CD4-positive, alpha-beta T cell treated with Interleukin-1 beta for 1 hour (primary cell): ENCODE measurements at places on chromosomes 13 and 19.

- DNase-seq = peak; percentile 54
Observed at GRCh38 chr19:18418483-18419194, 559 bp upstream of the SSBP4 start.

DNA sequence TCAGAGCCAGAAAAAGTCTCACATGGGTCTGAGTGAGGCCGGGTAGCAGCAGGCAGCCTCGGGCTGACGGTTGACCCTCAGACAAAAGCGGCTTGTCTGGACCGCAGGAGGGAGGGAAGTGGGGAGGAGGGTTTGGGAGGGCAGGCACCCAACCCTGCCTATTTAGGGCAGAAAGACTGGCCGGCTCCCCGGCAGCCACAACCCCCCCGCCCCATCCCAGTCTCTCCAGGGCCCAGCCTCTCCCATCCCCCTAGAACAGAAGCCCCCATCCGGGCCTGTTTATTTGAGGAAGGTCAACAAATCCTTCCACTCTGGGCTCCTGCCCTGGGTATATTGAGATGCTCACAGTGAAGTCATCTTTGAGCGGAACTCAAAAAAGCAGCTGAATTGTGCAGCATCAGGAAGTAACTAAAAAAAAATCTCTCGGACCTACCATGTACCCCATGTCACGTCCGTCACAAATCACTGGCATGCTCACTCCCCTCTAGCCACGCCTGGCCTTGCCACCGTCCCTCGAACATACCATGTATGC lies 6.3 kb downstream of the DACT3 start:
- DNase-seq = no peak

DNA sequence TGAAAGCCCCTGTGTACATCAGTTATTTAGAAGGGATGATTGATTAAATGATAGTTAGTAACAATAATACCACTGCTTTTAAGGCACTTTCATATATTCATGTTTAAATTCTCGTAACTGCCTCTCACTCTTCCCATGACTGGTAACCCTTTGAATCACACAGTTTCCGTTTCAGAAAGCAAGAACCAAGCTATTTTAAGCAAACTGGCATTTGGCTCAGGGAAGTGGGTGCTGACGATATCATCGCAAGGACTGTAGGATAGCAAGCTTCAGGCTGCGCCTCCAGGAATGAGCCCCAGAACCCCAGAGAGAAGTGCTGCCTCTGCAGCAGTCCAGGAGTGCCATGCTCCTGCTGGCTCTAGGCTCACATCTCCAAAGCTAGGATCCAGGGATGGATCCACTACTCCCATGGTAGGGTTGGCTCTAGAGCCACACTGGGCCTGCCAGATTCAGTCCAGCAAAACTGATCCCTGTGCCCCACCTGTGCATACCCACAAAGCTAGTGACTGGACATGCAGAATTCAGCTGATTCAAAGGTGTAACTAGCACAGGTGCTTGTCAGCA lies 313.5 kb downstream of the SLC7A1 start:
- no peak for DNase-seq

DNA sequence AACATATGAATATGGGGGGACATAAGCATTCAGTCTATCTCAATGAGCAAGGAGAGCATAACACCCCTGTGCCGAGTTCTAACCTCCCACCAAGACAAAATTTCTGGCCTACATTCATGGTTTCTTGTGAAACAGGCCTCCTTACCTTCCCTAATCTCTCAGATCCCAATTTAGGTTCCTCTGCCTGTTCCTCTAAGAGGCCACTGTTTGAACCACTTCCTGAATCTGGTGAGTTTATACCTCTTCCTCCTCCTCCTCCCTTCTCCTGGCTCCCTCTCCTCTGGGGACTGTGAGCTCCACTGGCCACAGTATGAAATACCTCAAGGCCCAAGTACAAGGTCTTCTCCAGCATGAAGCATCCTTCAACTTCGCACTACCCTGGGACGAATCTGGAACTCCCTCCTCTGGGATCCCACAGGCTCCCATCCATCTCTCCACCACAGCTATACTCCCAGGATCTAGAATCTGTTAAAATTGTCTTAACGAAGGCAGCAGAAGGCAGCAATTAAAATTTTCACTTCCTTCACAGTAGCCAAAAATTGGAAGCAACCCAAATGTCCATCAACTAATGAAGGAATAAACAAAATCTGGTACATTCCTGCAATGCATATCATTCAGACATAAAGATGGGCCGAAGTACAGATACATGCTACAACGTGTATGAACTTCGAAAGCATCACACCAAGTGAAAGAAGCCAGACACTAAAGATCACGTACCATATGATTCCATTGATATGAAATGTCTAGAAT lies 7.8 kb upstream of the SIGLECL1 start:
- no peak for DNase-seq

DNA sequence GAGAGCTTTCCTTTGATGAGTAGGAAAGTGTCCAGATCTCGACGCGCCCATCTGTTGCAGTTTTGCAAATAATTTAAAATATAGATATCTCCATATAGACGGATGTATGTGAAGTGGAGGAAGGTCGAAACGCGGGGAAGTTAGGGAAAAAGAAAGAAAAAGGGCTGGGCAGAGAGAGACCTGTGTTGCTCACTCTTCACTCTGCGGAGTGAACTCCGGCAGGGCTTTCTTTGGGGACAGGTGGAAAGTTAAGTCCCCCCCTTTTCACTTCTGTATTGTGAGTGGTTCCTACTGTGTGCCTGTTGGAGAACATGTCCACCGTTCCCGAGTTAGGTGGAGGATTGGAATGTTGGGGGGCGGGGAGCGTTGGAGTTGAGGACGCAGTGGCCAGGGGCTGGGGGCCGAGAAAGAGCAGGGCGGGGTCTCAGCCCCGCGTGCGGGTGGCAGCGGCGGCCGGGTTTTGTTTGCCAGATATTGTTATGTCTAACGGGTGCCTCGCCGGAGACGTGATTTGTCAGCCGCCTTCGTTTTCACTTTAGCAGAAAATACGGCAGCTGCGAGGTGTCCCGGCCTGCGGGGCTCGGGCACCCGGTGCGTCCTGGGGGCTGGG lies 145.1 kb upstream of the ZNF536 start:
- no peak for DNase-seq

DNA sequence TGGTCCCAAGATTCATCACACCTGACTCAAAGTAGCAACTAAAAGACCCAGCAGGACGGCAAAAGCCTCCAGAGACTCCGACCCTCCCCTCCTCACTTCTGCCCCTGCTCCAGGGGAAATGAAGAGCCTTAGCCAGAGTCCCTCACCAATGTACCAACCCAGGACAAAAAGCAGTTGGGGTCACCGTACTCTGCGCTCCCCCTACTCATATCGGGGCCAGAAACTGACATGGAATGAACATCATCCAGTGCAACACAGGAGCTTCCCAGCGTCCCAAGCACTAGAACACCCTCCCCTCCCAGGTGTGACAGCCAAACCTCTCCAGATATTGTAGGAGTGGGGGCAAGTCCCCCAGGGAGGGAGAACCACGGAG lies 1.7 kb downstream of the EEF2 start:
- DNase-seq = no peak

DNA sequence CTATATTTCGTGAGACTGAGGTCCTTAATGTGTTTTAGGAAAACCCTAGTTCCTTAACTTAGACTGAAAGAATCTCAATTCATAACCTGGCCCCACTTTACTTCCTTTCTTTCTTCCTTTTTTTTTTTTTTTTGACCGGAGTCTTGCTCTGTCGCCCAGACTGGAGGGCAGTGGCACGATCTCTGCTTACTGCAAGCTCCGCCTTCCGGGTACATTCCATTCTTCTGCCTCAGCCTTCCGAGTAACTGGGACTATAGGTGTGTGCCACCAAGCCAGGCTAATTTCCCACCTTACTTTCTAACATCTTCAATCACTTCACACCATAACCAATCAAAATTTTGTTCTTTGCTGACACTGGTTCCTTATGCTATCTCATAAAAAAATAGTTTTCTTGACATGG lies 2097.0 kb downstream of the PCDH9 start:
- no peak for DNase-seq
